ENCODE measurements at places on chromosomes 7 and 10. TPM values are rescaled to one million over a fixed set of nuclear protein-coding genes. Genes with fewer than 3 reads are reported as not detected.

DNA sequence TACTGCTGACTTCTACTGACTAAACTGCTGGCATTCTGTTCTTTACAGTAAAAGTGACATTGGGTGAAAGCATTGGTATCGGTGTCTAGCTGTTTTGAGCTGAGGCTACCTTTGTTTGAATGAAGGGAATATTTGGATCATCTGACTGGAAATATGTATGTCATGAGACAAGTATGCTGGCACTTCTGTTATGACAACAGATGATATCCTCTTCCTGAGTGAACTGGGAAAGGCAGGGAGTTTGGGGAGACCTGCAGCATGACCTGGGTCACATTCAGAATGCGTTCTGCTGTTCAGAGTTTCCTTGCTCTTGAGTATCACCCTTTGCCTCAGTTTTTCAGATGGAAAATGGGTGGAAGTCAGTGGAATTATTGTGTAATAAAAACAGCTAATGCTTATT lies 81.8 kb downstream of the PLCE1 start:
- peaks cover 3% of the 10 kb centered on the region for H3K4me1 ChIP-seq
- H3K27me3 ChIP-seq, result no peaks in the 10 kb centered on the region
- H3K36me3 ChIP-seq, result no peaks in the 10 kb centered on the region
- no peak overlapping the region for H3K4me3 ChIP-seq
- no peak for DNase-seq
- no peak overlapping the region for H3K27ac ChIP-seq

- no peak for DNase-seq
- peaks cover 5% of the 10 kb centered on the region for H3K27me3 ChIP-seq
- no peaks in the 10 kb centered on the region for H3K36me3 ChIP-seq
These were observed at the start of gene NPTX2 for GRCh38 chr7:98617051-98617959. TSS of gene NPTX2 (plus strand) at chr7:98617285. CDS start at chr7:98617462, 177 bp downstream.

- H3K36me3 ChIP-seq, result no peaks in the 10 kb centered on the region
These were observed 48.5 kb downstream of the AMZ1 start for GRCh38 chr7:2736411-2736914.

GRCh38 chr7:309586-310228 lies 19.7 kb downstream of the FOXL3 start:
- no peak overlapping the region for H3K4me3 ChIP-seq
- DNase-seq, result no peak
- no peaks in the 10 kb centered on the region for H3K27me3 ChIP-seq
- peaks cover 3% of the 10 kb centered on the region for H3K4me1 ChIP-seq

DNA sequence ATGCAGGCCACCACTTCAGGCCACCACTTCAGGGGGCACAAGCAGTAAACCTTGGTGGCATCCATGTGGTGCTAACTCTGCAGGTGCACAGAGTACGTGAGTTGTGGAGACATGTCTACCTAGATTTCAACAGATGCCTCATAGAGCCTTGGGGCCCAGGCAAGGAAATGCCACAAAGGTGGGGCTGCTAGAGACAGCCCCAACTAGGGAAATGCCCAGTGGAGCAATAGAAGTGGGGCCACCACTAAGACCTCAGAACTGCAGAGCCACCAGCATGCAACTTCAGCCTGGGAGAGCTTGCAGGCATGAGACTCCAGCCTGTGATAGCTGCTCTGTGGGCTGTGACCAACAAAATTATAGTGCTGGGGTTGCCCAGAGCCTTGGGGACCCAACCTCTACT lies 107.6 kb downstream of the DNAJC1 start:
- no peaks in the 10 kb centered on the region for H3K4me1 ChIP-seq
- DNase-seq, result no peak

DNA sequence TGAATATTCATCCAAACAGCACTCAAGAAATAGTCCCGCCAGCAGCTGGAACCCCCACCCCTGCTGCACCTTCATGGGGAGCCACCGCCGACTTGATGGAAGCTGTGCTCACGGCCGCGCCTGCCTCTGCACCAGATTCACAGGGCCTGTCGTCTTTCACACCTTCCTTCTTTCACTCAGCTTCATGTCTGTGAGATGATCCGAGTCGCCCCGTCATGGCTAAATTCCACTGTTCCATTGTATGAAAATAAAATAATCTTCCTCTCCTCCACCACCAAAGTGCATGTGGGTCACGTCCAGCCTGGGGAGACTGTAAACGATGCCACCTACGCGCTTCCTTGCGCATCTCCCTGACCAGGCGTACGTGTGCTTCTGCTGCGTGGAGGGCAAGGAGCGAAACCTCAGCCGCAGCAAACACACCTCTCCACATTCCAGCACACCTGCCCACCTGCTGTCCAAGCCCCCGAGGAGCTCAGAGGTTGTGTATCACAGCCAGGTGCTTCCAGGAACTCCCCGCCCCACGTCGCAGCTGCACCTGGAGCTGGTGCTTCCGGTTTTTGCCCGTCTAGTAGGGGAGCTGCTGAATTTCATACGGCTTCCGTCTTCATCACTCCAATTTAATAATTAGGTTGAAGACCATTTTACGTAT lies 137.0 kb downstream of the PTPRN2 start:
- DNase-seq, result no peak
- H3K27me3 ChIP-seq, result no peaks in the 10 kb centered on the region
- no peak overlapping the region for H3K4me3 ChIP-seq
- no peak overlapping the region for H3K27ac ChIP-seq
- no peaks in the 10 kb centered on the region for H3K36me3 ChIP-seq

DNA sequence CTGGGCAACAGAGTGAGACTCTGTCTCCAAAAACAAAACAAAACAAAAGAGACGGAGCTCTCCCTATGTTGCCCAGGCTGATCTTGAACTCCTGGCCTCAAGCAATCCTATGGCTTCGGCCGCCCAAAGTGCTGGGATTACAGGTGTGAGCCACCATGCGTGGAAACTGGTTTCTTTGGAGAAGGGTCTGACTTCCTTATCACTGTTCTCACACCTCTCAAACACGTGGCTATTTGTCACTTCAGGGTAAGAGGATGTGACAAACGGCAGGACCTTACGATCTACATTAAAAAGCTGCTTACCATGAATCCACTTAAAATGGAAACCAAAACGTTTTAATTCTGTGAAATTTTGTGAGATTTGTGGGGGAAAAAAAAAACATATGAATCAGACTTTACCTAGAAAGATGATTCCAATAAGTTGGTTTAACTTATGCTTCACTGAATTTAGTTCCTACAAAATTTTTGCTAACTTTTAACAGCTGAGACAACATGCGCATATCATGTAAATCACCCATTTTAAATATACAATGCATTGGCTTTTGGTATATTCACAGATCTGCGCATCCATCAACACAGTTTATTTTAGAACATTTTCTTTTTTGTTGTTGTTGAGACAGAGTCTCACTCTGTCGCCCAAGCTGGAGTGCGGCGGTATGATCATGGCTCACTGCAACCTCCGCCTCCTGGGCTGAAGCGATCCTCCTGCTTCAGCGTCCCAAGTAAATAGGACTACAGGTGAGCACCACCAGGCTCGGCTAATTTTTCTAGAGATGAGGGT lies 18.7 kb upstream of the FOXK1 start:
- no peak for DNase-seq
- H3K27ac ChIP-seq, result no peak overlapping the region
- H3K27me3 ChIP-seq, result no peaks in the 10 kb centered on the region
- no peaks in the 10 kb centered on the region for H3K36me3 ChIP-seq

- no peak for DNase-seq
- H3K4me3 ChIP-seq, result no peak overlapping the region
- no peak overlapping the region for H3K27ac ChIP-seq
- no peaks in the 10 kb centered on the region for H3K4me1 ChIP-seq
These were observed 75.0 kb downstream of the WDR37 start for GRCh38 chr10:1130995-1131790.

GRCh38 chr10:130932326-130933007 lies 379.1 kb downstream of the TCERG1L start:
- DNase-seq, result no peak
- H3K4me1 ChIP-seq, result peaks cover 14% of the 10 kb centered on the region
- H3K27me3 ChIP-seq, result no peaks in the 10 kb centered on the region
- no peak overlapping the region for H3K4me3 ChIP-seq
- no peaks in the 10 kb centered on the region for H3K36me3 ChIP-seq

GRCh38 chr7:115827305-115828045 lies 203.1 kb downstream of the TFEC start:
- DNase-seq, result no peak
- H3K27me3 ChIP-seq, result no peaks in the 10 kb centered on the region
- no peak overlapping the region for H3K27ac ChIP-seq
- no peaks in the 10 kb centered on the region for H3K36me3 ChIP-seq
- no peak overlapping the region for H3K4me3 ChIP-seq
- no peaks in the 10 kb centered on the region for H3K4me1 ChIP-seq

- no peaks in the 10 kb centered on the region for H3K36me3 ChIP-seq
- DNase-seq, result no peak
These were observed 9.9 kb upstream of the NT5C3A start for GRCh38 chr7:33072471-33072870.

DNA sequence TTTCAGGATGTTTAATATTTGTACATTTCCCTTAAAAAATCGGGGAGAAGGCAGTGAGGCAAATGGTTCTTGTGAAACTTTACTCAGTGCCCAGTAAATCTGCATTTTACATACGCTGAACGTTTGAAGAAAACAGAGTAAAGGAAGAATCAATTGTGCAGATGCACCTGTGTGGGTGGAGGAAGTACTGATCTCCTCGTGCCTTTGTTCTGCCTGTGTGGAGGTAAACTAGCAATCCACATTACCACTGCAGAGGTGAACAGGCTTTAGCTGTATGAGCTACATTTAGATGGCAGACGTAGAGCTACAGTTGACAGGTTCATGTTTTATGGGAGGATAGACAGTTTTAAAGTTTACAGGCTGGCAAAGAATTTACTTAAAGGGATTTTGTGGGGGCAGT lies 62.7 kb upstream of the VIPR2 start:
- H3K4me3 ChIP-seq, result no peak overlapping the region
- DNase-seq, result no peak
- H3K36me3 ChIP-seq, result no peaks in the 10 kb centered on the region
- H3K27ac ChIP-seq, result no peak overlapping the region
- no peaks in the 10 kb centered on the region for H3K27me3 ChIP-seq
- H3K4me1 ChIP-seq, result peaks cover 13% of the 10 kb centered on the region

GRCh38 chr7:125468855-125469174 lies 539.2 kb upstream of the POT1 start:
- no peaks in the 10 kb centered on the region for H3K27me3 ChIP-seq
- DNase-seq, result no peak
- no peak overlapping the region for H3K4me3 ChIP-seq
- no peaks in the 10 kb centered on the region for H3K36me3 ChIP-seq

DNA sequence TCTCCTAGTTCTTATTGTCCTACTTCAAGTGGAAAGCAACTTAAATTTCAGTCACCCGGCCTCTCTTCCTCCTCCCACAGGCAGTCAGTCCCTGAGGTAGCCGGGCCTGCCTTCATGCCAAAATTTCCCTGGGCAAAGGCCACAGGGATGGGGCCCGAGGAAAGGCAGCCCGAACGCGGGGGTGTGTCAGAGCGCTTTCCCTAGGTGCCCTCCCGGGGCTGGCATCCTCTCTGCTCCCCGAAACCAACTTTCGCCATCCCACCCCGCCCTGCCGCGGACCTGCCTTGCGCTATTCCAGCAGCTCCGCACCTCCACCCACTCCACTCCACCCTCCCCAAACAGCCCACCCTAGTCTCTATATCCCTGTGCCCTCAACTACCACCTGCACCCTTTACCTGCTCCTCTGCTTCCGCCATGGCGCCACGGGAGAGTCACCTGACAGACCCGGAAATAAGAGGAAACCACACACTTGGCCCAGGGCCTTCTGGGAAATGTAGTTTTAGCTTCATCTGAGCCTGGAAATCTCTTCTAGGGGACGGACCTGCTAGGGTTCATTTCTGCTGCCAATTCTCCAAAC lies at the start of gene VPS41:
Gene VPS41 (minus strand): TSS at position 433 of the 577 bp plus-strand sequence. CDS start 17 bp downstream, at position 416.
- no peaks in the 10 kb centered on the region for H3K4me1 ChIP-seq
- DNase-seq, result peak; percentile 39
- peak within 1 kb of the TSS; percentile 73 for H3K27ac ChIP-seq
- H3K36me3 ChIP-seq, result no peaks in the 10 kb centered on the region
- H3K4me3 ChIP-seq, result peak within 1 kb of the TSS; percentile 86

Gene RAMP3
- 9.7 TPM for total RNA-seq

Gene PHTF2
- 13.7 TPM for total RNA-seq

Gene HDAC9
- total RNA-seq, result 1.2 TPM

Gene MYL10
- total RNA-seq, result not detected

Gene GIMAP2
- total RNA-seq, result 12.4 TPM

Gene SLC16A9
- 15.6 TPM for total RNA-seq

Gene TMEM26
- total RNA-seq, result 0.38 TPM

Gene ZSCAN21
- total RNA-seq, result 3.7 TPM
